ENCODE measurements at places on chromosomes 1 and 21.

DNA sequence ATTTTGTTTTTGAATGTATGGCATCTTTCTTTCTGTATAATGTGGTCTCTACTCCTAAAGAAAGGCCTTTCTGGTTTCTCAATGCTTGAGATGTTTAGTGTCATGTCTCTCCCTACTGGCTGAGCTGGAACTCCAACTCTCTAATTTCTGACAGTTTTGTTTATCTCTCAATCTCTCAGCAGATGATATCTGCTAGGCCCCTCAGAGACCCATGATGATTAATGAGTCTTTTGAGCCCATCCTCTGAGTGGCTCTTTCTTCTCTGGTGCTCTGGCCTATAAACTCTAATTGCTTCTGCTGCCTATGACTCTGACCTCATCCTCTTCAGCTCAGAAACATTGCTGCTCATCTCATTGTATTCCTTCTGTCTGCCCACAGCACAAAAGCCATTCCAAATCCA is 46.6 kb downstream of the CRB1 start:
- no peak for DNase-seq

GRCh38 chr1:208868554-208868953 is 624.4 kb upstream of the PLXNA2 start:
- DNase-seq = peak; percentile 13

DNA sequence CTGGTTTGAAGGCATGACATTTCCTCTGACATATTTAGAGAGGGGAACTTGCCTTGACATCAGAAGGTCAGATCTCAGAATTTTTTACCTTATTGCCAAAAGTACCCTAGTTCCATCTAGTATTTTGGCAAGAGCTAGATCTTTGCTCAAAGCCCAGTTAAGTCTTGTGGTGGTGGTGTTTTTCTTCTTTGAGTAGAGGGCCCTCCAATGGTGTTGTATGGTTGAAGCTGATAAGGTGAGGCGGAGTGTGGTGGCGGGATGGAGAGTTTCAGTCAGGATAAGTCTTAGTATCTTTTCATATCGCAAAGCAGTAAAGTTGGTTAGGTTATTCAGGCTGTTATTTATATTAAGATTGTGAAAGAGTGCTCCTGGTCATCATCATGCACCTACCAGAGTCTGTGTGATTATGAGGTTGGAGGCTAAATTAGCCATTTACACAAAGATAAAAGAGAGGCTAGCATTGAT is 20.1 kb upstream of the MACF1 start:
- DNase-seq = no peak

DNA sequence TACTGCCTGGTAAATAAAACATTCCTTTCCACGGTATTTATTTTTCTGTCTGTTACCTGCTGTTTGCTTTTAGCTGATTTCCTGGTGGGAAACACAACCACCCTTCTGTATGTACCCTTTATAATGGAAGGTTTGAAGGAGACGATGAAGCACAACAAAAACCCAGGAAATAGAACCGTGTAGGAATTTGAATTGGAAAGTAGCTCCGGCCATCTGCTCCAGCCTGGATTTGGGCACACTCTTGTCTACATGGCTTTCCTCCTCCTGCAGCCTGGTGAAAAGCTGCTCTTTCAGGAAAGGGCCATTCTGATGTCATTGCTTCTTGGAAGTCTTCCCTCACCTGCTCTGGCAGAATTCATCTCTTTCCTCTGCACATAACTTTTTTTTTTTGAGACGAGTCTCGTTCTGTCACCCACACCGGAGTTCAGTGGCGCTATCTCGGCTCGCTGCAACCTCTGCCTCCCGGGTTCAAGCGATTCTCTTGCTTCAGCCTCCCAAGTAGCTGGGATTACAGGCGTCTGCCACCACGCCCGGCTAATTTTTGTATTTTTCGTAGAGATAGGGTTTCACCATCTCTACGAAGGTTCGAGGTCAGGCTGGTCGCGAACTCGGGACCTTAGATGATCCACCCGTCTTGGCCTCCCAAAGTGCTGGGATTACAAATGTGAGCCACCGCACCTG is 2.7 kb downstream of the AK4 start:
- DNase-seq = no peak

DNA sequence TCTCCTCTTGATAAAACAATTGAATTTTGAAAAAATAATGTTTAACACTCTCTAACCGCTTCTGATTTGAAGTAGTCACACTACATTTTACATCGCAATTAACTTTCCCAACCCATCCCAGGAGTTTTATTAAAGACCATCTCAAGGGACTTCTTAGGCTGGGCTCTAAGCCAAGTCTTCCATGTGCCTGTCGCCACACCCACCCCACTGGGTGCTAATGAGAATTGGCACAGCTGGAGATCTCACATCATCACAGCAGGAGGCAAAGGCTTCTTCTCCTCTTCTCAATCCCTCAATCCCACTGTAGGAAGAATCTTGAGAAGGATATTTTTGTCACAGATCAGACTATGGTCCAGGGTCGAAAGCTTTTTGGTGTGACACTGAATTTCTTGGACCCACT is 328.9 kb downstream of the NUF2 start:
- no peak for DNase-seq

Data from GM04504 (cell line).